ENCODE measurements at places on chromosomes 2 and 18.

- DNase-seq = no peak
Measured at GRCh38 chr2:54114936-54115283, 505 bp upstream of the ACYP2 start.

- no peak for DNase-seq
Measured at GRCh38 chr2:235044501-235045271, 92.9 kb downstream of the SH3BP4 start.

GRCh38 chr18:23825978-23826405, 136.7 kb downstream of the LAMA3 start:
- DNase-seq = no peak

DNA sequence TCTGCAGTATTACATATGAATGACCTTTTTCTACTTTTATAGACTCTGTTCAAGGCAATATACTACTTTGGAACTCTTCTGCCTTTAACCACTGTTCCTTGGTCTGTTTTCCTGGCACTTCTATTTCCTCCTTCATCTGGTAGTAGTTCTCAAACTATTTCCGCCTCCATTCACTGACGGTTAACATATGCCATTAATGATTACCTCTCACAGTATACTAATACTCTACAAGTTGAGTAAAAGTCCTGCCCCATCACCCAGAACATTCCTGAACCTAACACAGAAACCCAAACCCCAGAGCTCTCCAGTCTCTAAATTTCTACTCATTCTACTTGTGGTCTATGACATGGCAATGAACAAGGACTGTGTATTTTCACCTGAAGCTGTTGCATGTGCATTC, 4.5 kb downstream of the GFPT1 start:
- no peak for DNase-seq

- DNase-seq = no peak
Measured at GRCh38 chr2:240555541-240556250, 2.1 kb downstream of the ANKMY1 start.

Measured in H7 (cell line).